Neural crest cell (in vitro differentiated cells): ENCODE measurements at places on chromosomes 11 and 22. TPM values are rescaled to one million over a fixed set of nuclear protein-coding genes. Genes with fewer than 3 reads are reported as not detected.

- no peak for DNase-seq
Observed at GRCh38 chr11:120273432-120273831, 33.5 kb downstream of the POU2F3 start.

GRCh38 chr11:79220171-79220570 is 220.7 kb downstream of the TENM4 start:
- DNase-seq, result no peak

The TPP1 gene
- 41.0 and 44.7 TPM in 2 replicates for total RNA-seq

DNA sequence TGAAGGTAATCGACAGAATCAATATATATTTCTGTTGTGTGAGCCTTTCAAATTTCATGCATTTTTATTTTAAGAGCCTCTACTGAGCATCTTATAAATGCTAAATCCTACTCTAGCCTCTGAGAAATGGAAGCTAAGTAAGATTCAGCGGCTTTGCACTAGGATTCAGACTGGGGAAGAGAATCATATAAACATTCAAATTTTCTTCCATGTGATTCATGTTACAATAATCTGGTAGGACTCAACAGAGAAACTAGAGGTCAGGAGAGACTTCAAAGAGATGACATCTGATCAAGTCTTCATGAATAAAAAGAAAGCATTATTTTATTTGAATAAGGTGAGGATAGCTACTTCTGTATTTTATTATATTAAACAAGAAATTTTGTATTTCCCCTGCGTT is 538.9 kb downstream of the DLG2 start:
- no peak for DNase-seq

The APOBEC3G gene
- 1.3 and 2.1 TPM in 2 replicates for total RNA-seq

GRCh38 chr11:14111496-14111895 is 149.0 kb downstream of the SPON1 start:
- no peak for DNase-seq

DNA sequence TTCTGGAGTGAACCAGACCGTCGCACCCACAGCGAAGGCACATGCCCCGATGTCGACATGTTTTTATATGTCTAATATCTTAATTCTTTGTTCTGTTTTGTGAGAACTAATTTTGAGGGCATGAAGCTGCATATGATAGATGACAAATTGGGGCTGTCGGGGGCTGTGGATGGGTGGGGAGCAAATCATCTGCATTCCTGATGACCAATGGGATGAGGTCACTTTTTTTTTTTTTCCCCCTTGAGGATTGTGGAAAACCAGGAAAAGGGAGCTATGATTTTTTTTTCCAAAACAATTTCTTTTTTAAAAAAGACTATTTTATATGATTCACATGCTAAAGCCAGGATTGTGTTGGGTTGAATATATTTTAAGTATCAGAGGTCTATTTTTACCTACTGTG is 49.2 kb upstream of the OR4B1 start:
- no peak for DNase-seq

The UPB1 gene
- 0.20 TPM in 1 of 2 replicates, not detected in the other for total RNA-seq

The CDC42EP2 gene
- 2.3 and 4.0 TPM in 2 replicates for total RNA-seq

The MSANTD2 gene
- 28.7 and 29.0 TPM in 2 replicates for total RNA-seq

GRCh38 chr22:32979606-32980005 is 78.6 kb downstream of the SYN3 start:
- no peak for DNase-seq

DNA sequence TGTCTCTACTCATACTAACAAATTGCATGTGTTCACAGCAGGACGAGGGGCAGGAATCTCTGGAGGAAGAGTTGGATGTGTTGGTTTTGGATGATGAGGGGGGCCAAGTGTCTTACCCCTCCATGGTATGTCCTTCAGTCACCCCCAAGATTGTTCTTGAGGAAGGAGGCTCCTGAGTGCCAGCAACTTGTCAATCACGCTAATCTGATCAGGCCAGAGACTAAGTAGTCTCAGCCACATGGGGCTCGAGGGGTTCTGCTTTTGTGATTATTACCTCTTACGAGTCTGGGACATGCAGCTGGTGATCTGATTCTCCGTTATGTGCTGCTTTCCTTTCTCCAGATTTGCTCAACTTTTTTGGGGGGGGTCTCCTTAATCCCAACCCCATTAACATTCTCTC is 54.3 kb downstream of the CTNND1 start:
- DNase-seq, result no peak

The TRIM21 gene
- 10.5 and 10.6 TPM in 2 replicates for total RNA-seq

The PLA2G3 gene
- total RNA-seq, result 24.3 and 24.7 TPM in 2 replicates

The CNIH2 gene
- 44.6 and 46.0 TPM in 2 replicates for total RNA-seq

DNA sequence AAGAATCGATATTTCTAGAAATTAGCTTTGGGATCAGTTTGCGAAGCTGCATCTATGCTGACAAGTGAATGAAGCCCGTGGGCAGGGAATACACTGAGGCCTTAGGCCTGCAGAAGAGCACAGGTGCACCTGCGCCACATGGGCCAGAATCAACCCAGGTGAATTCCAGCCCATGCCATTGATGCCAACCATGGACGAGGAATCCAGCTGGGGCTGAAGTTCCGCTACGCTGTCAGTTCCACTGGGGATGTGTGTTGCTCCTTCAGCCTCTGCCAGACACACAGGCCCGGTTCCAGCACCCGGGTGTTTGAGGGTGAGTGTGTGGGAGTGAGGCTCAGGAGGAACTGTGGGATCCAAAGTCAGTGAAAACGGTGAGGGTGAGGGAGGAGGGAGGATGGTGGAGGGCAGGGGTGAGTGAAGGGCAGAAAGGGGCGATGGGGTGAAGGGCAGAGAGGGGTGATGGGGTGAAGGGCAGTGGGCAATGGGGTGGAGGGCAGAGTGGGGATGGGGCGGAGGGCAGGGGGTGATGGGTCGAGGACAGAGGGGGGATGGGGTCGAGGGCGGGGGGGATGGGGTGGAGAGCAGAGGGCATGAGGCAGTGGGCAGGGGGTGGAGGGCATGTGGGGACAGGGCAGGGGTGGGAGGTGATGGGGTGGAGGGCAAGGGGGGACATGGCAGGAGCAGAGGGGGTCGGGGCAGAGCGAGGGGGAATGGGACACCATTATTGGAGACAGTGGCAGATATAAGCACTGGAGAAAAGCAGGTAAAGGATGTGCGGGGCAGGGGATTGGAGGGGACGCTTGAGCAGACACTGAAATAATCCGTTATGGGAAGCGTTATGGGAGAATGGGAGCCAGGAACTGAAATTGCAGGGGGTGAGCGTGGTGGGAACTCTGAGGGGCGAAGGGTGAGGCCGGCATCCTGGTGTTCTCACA is 931.6 kb downstream of the BRD1 start:
- no peak for DNase-seq

The SLC35E4 gene
- 4.4 and 4.5 TPM in 2 replicates for total RNA-seq

The ZNF214 gene
- total RNA-seq, result 6.5 and 7.3 TPM in 2 replicates

- no peak for DNase-seq
Observed at GRCh38 chr11:34213366-34213765, 107.9 kb downstream of the NAT10 start.

- no peak for DNase-seq
Observed at GRCh38 chr11:14345668-14346067, 13.3 kb downstream of the RRAS2 start.

DNA sequence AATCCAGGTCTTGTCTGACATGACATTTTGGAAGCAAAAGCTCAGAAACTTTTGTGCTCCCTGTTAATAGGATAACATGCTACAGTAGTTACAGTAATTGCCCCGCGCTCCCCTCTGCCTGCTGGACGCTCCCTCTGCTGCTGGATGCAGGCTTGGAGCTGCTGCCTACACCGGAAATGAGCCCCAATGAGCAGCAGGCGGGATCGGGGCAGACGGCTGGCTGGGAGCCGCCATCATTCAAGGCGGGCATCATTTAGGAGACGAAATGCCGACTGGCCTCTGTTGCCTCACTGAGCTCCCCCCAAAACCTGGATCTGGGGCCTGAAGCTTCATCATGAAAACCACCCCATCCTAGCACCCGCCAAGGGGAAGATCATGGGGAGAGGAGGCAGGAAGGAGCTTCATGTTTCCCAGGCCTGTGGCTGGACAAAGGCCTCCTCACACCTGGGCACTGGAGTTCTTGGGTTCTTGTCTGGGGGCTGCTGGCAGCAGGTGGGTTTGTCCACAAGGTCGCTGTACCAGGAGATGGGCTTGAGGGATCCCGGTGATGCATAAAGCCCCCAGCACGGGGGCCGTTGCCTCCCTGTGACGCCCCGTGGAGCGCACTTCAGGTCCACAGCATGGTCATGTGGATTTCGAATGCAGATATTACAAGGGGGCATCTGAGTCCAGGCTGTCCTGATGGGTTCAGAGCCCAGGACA is 664.3 kb downstream of the BRD1 start:
- no peak for DNase-seq

GRCh38 chr22:37036655-37037377 is 14.7 kb upstream of the KCTD17 start:
- DNase-seq, result no peak

GRCh38 chr11:2932850-2933251 is 3.6 kb upstream of the PHLDA2 start:
- DNase-seq, result no peak

DNA sequence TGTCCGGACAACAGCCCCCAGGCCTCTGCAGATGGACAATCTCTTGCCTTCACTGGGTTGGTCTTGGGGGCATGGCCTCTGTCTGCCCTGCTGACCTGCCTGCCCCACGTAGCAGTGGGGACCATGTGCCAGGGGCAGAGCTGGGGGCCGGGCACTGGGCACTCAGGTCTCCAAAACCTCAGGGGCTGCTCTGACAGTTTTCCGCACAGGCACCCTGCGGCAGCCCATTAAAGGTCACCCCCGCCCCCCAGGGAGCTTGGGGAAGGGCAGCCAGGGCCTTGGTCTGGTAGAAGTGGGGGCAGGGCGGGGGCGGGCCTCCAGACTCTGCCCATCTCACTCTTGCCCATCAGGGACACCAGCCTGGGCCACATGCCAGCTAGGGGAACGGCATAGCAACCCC is 49.9 kb downstream of the WNT7B start:
- DNase-seq, result no peak

DNA sequence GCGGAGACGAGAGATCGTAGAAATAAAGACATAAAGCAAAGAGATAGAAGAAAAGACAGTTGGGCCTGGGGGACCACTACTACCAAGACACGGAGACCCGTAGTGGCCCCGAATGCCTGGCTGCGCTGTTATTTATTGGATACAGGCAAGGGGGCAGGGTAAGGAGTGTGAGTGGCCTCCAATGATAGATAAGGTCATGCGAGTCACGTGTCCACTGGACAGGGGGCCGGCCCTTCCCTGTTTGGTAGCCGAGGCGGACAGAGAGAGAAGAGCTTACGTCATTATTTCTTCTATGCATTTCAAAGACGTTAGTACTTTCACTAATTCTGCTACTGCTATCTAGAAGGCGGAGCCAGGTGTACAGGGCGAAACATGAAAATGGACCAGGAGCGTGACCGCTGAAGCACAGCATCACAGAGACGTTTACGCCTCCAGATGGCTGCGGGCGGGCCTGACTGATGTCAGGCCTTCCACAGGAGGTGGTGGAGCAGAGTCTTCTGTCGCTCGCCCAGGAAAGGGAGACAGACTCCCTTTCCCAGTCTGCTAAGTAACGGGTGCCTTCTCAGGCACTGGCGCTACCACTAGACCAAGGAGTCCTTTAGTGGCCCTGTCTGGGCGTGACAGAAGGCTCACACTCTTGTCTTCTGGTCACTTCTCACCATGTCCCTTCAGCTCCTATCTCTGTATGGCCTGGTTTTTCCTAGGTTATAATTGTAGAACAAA is 24.8 kb downstream of the PPP6R2 start:
- no peak for DNase-seq

DNA sequence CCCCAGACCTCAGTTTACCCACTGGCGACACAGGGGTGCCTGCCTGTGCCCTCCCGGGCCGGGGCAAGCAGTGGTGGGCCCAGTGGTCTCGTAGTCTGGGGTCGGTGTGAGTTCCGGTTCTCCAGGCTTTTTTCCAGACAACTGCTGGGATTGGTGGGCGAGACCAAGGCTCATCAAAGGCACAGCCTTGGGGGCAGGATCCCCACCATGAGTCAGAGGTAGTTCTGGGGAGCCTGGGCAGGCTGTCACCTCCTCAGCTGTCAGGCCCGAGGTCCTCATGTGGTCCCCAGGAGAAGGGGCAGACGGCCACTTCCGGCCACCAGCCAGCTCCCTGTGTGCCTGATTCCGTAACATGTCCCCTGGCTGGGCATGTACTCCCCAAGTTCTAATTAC is 827 bp upstream of the MUC2 start:
- no peak for DNase-seq

The GVQW3 gene
- total RNA-seq, result 13.8 and 13.9 TPM in 2 replicates

DNA sequence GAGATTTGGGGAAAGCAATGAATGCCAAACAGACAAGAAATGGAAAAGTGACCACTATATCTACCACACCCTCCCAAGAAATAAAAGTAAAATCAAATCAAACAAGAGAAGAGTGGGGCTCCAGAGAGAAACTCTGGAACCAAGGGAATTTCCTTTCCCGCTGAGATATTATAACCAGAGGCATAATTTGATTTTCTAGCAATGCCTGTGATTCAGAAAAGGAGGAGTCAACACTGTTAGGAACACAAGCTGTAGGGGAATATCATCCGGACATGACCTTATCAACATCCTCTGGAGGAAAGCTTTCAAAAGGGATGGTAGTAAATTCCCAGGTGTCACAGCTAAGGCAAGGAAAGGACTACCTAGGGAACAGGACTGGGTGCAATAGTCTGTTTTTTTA is 29.6 kb upstream of the LRRC55 start:
- no peak for DNase-seq

The PLAAT2 gene
- not detected in 2 replicates for total RNA-seq

The TMEM191B gene
- total RNA-seq, result 1.0 and 1.5 TPM in 2 replicates

DNA sequence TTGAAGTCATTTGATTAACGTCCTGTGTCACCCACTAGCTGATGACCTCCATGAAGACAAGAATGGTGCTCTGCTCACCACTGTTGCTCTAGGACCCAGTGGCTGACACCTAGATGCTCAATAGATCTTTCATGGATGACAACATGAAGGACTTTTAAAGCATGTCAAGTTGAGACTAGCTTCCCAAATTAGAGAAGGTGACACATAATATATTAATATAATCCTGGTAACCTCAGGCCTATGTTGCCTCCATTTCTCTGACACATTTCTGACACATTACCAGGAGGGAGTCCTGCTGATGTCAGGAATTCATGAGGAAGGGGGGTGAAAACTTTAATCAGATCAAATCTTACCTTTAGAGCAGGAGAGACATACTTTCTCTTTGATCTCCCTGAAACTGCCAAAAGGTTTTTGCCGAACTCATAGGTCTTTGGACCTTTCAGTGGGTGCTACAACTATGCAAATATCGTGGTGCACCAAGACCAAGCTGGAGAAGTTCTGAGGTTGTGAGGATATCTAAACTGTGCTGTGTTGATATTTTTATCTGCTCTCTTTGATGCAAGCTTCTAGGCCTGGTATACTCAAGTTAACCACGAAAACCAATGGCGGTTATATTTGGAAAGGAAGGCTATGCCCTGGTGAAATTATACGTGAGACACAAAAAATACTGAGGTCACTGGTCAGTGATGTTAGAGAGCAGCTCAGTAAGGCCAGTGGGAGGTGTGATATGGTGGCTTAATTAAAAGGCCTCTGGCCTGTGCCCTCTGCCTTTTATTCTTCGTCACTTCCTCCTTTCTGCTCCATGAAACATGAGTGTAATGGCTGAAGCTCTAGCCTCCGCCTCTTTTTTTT is 13.2 kb upstream of the AMPD3 start:
- no peak for DNase-seq

The TUB gene
- 23.7 and 26.1 TPM in 2 replicates for total RNA-seq

- no peak for DNase-seq
Observed at GRCh38 chr11:20080032-20080685, 80.1 kb downstream of the DBX1 start.

GRCh38 chr11:31656051-31656450 is 146.5 kb downstream of the ELP4 start:
- DNase-seq, result no peak

GRCh38 chr11:104333977-104334376 is 170.0 kb upstream of the PDGFD start:
- DNase-seq, result no peak

The ZNF280A gene
- total RNA-seq, result not detected in 2 replicates

GRCh38 chr11:45037434-45038005 is 86.8 kb upstream of the TP53I11 start:
- DNase-seq, result no peak

The GLYATL1 gene
- total RNA-seq, result 1.9 and 2.7 TPM in 2 replicates

The C11orf91 gene
- total RNA-seq, result 0.57 and 0.68 TPM in 2 replicates
